CD4-positive, alpha-beta T cell treated with Interleukin-4 for 4 hours (primary cell): ENCODE measurements at places on chromosomes 5 and 9.

DNA sequence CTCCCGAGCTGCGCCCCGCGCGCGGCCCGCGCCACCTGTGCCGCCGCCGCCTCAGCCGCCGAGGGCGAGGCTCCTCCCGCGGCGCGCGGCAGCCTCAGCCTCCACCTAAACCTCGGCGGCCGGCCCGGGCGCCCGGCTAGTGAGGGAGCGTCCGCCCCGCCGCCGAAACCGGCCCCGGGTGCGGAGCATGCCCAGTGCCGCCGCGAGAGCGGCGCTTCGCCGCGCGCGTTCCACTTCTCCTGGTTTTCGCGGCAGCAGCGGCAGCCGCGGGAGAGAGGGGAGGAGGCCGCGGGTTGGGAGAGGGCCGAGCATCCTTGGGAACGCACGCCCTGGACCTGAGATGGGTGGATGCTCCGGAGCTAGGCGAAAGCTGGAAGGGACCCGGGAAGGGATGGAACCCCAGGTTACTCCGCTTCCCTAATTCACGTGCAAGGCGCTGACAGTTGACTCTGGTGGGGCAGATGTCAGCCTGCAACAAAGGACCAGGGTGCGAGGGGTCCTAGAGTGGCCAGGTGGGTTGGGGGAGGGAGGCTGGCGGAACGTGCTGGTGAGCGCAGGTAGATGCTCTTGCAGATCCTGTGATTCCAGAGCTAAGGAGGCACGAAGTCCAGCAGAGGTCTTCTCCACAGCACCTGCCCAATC lies at the start of gene CTNND2:
CTNND2 (minus strand) TSS at position 182 of the 642 bp plus-strand sequence. CDS start 593 bp downstream, outside the sequence.
- DNase-seq = no peak

DNA sequence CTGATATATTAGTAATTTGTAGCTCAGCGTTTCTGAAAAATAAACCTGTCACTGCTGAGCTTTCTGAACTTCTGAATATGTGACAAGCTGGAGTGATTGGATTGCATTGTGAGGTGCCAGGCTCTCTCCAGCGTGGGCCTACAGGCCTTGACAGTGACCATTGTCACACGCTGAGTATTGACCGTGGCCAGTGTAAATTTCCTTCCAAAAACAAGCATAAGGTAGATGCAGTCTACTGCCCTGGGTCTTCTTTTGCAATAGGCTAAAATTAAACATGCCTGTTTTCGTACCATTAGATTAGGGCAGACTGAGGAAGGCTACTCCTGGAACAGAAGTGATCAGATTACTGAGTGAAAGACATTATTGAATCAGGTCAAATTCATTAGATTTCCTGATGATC lies 60.2 kb downstream of the SPEF2 start:
- DNase-seq = no peak

GRCh38 chr5:116814626-116815385 lies 240.2 kb upstream of the SEMA6A start:
- DNase-seq = no peak

GRCh38 chr5:132203464-132203818 lies 24.2 kb downstream of the P4HA2 start:
- no peak for DNase-seq

DNA sequence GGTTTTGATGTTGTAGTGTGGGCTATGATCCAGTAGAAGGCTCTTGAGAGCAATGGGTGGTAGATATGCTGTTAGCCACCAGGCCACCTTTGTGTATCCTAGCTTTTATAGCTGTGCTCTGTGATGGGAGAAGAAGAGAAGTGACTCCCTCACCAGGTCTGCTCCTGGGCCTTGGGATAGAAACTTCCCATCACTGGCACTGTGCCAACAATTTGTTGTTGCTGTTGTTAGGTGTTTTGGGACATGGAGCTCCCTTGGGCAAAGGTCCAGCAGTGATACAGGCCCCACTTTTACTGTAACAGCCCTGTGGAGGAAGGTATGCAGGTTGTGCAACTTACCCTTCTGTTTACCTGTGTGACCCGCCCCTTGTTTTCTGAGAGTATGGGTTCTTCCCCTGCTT lies 570.9 kb upstream of the GRIN3A start:
- no peak for DNase-seq

- DNase-seq = no peak
These were observed 253.3 kb downstream of the EDIL3 start for GRCh38 chr5:84131372-84131771.

DNA sequence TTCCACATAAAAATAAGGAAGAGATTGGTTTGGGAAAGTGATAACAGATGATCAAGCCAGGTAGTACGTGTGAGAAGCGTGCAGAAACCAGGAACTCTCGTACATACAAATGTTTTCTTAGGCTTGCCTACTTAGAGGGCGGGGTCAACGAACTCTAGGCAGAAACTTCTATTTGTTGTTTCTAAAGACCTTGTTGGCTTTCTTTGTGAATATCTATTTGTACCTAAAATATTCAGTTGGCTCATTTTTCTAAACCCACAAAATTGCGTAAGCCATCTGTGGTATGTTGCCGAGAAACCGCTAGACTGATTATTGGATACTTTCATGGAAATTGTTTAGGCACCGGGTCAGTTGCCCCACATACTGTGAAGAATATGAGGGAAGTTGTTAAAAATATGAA lies 458.5 kb downstream of the MAT2B start:
- DNase-seq = no peak

- no peak for DNase-seq
These were observed 115.2 kb downstream of the LHFPL2 start for GRCh38 chr5:78533356-78533755.

- DNase-seq = no peak
These were observed 142.4 kb downstream of the C9orf152 start for GRCh38 chr9:110065532-110065931.

GRCh38 chr5:142655339-142656267 lies 30.3 kb downstream of the FGF1 start:
- peak; percentile 58 for DNase-seq

DNA sequence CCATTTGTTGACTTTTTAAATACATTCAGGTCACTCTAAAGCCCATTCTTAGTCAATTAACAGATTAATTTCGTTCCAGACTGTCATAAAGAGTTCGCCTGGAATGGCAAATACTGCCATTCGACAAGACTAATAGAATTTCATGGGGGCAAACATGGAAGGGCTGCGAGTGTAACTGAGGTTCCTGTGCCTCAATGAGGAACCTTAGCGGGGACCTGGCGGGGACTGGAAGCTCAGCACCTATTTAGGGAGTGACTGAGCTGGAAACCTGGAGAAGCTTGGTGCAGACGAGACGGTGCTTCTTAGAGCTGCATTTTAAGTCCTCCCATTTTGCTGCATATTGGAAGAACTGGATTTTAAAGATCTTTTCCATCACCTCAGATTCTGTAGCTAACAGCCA lies 3.4 kb downstream of the VCAN start:
- DNase-seq = no peak

DNA sequence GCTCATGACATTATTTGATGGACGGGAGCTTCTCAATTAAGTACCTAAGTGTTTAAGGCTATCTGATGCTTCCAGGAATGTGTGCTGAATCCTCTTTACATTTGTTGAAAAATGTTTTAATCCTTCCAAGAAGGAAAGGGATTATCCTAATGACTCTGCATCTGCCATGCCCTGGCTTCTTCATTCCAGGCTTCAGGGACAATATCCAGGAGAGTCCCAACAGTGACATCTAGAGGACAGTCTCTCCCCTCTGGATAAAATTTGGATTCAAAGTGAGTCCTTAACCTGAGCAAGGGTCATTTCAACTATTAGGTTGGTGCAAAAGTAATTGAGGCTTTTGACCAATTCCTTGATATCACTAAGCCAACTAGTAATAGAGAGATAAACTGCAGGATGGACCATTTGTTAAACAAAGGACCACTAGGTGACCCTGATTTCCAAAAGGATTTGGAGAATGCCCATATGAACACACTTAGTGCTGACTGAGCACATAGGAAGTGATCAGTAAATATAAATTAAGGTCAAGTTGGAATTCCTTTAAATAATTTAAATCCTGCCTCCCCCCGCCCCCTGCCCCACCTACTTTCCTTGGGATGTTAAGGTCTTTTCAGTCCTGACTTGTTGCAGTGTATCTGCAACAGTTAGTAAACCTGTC lies 19.1 kb downstream of the TNFSF8 start:
- no peak for DNase-seq

DNA sequence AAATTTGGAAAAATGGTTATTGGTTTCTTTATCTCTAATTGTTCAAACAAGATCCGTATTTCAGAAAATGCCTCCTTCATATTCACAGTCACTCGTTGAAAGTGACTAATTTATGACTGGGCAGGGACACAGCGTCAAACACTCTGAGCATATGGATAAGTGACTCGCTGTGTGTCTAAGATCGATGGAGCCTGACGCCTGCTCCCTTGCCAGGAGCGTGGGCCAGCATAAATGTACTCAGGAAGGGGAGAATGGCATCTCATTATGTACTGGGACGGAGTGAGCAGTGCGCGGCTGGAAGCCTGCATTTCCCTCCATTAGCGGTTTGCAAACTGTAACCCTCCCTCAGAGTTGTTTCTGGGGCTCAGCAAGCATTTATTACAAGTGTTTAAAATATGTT lies 79.8 kb upstream of the CAST start:
- no peak for DNase-seq

DNA sequence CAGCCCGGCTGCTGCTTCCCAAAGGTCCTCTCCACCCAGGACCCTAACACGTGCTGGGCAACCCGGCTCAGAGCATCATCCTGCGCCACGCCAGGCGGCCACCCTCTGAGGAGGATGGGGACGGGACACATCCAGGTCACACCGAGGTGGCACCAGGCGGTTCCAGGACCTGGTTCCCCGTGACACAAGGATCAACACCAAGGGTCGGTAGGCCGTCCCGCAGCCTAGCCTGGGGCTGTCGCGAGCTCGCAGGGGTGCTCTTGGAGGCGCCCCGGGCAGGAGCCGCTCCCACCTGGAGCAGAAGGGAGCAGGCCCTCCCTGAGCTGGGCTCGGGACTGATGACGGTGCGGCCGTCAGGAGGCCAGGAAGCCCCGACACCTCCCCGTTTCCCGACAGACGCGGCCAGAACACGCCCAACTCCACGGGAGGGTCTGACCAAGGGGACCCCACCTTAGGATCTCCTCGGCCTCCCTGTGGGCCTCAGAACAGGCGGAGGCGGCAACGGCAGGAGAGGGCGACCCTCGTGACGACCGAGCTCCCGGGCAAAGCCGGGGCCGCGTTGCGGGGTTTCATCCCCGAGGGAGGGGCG lies 6.3 kb downstream of the EXD3 start:
- DNase-seq = no peak

GRCh38 chr5:121251954-121252353 lies 599.7 kb upstream of the FTMT start:
- no peak for DNase-seq

GRCh38 chr5:23389291-23390101 lies 117.9 kb upstream of the PRDM9 start:
- DNase-seq = no peak

GRCh38 chr9:81718244-81718643 lies 28.9 kb upstream of the TLE1 start:
- no peak for DNase-seq

DNA sequence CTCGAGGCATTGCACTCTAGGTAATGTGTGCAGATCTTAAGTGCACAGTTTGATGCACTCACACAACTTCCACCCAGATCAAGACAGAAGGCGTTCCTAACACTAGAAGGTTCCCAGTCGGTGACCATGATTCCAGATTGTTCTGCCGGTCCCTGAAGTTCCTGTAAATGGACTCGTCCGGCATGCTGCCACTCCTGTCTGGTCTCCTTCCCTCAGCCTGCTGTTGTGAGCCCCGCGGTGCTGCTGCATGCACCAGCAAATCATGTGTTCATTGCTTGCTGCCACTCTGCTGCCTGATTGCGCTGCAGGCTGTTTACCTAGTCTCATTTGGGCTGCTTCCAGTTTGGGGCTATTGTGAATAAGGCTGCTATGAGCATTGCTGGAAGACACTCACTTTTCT lies 11.5 kb downstream of the STKLD1 start:
- no peak for DNase-seq

GRCh38 chr9:91935805-91936514 lies 14.1 kb downstream of the ROR2 start:
- DNase-seq = no peak

DNA sequence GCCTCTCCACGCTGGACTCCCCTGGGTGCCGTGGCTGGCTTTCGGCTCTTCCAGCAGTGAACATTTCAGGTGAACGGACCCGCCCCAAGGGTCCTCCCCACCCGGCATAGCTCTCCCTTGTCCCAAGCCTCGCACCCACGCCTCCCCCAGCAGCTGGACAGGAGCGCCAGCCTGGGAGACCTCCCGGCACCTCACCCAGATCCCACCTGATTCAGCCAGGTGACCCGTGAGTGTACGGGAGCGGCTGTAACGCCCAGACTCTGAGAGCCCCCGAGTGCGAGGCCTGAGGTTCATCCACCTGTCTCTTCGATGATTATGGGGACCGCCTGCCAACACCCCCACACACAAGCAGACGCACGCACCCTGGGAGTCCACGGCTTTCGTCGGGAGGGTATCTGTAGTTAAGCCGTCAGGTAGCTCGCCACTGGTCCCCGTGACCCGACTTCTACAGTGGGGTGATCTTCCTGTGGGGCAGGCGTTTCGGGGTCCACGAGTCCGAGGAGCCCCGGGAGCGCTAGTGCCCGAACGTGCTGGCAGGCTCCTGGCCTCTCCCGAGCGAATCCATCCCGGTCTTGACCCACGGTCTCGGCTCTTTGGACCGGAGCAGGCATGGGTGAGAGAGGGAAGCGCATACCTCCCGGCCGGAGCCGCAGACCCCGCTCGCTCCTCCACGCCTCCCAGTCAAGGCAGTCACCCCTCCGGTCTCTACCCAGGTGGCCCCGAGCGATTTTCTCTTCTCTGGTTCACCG lies 14.9 kb downstream of the TRIM7 start:
- DNase-seq = no peak

DNA sequence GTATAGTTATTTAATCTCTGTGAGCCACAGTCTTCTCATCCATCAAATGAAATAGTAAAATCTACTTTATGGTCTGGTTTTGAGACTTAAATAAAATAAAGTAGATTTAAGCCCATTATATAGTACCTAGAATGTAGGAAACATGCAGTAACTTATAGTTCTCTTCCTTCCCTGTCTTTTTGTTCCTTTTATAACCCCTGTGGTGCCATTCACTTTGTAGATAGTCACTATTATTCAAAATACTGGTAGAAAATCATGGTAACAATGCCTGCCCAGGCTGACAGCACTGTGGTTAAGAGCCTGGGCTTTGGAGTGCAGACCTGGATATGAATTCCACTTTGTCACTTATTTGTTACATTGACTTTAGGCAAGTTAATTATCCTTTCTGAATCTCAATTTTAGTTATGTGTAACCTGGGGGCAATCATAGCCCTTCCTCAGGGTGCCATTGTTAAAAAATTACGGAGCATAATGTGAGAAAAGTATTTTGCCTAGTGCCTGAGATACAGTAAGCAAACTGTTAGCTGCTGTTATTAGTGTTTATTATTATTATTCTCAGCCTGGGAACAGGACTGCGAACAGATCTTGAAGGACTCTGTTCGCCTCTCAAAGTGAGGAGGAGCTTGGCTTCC lies 100.4 kb downstream of the RALGPS1 start:
- no peak for DNase-seq
